Fibroblast of the conjunctiva (primary cell): ENCODE measurements at places on chromosomes 5 and 9.

- no peak for DNase-seq
These were observed 138.6 kb downstream of the PALM2AKAP2 start for GRCh38 chr9:109918339-109919163.

DNA sequence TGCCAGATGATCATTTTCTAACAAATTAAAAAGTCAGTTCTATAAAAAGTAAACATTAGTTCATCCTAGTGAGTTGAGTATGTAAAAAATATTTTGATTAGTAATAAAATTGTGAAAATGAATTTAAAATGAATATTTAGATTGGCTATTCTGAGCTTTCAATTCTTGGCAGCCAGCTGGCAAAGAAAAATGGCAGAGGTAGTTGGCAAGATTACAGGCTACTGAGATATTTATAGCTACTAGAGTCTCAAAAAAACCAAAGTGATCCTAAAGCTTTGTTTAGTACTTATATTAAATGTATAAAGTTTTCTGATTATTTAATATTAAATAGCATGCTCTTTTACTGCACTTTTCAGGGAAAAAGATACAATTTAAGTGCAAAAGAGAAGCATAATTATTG lies 25.0 kb downstream of the SGTB start:
- no peak for DNase-seq

DNA sequence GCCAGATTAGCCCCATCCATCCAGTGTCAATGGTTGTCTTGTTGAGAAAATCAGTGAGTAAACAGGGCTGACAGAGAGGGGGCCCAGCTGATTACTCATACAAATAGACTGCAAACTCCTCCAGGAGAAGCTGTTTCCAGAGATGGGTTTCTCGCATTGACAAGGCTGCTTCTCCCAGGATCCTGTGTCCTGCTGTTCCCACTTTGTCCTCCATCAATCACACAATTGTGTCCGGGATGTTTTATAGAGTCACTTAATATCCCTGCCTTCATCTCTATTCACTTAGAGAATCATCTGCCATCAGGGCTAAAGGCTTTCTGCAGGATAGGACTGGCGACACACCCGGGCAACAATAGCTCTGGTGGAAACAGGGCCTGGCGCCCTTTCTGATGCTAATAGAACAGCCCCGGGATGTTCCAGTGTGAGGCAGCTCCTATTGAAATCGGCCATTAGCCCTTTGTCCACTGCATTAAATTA lies 71.7 kb upstream of the TBCA start:
- no peak for DNase-seq

DNA sequence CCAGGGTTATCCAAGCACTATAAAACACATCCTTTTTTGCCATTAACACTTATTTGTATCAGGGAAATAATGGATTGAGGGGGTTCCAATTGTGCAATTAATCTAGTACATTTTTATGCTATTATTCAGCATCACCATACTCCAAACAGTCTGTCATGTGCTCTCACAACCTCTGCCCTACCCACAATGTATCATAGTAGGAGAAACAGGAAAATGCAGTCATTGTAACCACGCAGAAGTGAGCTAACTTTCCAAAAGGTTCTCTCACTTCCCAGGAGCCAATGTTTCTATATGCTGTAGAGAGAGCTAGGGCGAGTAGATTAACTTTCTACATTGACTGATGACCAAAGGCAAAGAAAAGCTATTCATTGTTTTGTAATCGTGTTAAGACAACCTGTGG lies 29.8 kb downstream of the DAB2 start:
- peak; percentile 38 for DNase-seq

GRCh38 chr5:152811988-152812387 lies 406.9 kb upstream of the NMUR2 start:
- no peak for DNase-seq

DNA sequence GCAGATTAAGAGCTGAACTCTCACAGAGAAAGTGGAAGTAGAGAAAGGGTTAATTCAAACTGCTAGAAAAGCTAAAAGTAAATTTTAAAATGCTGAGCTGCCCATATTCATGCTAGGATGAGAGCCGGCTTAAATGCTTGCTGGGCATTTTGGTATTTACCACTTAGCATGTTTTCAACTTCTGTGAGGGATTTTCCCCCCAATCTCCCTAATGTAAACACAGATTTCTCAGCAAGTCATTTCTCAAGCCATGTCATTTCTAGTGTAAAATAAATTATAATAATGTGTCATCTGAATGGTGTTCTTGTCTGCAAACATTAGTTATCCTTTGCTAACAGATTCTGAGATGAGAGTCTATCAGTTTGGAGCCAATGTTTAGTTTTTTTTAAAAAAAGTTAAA lies 22.3 kb downstream of the RPS23 start:
- DNase-seq = no peak

- DNase-seq = no peak
These were observed 70.5 kb upstream of the PTCH1 start for GRCh38 chr9:95587021-95587964.

DNA sequence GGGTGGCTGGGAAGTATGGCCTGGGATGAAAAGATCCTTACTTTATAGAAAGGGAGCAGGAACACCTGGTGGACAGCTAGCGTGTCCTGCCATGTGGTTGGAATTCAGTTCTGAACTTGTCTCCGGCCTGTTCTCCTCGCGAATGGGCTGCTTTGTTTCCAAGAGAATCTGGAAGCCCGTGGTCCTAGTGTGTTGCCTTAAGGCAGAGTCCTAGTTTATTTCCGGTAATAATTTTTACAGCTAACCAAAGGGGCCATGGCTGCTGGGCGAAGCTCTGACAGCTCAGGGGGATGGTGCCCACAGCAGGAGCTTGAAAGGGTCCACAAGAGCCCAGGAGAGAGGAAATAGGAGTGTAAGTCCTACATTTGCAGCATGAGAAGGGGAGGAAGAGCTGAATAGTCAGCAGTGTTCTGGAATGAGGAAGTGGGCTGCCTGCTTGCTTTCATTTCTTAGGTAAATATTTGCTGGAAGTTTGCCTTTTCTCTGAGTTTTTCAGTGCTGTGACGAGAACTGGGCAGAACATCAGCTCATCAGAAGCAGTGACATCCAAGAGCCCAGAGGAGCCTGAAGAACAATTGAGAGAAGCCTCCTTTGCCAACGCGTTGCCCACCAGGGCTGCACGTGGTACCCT lies 13.1 kb upstream of the IGFBPL1 start:
- DNase-seq = no peak

DNA sequence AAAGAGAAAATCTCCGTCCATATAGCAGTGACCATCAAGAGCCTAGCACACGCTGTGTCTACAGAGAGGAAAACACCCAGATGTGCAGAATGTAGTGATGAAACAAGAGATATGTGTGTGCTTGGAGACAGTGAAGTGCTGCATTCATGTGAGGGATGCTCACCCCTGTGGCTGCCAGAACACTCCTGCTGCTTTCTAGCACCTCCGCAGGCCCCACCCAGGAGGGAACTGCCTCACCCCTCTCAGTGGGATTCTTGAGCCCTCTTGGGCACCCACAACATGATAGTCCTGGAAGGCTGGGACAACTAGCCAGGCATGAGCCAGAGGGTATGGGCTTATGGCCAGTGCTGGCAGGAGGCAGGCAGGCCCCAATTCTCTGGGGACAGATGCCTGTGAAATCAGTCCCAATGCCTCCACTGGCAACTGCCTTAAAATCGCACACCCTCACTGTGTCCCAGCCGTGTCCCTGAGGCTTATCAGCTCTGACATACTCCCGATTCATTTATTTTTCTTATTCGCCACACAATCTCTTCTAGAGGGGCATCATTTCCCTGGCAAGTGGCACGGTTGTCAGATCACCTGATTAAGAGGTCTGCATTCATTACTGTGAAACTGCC lies 73.2 kb upstream of the FSTL4 start:
- DNase-seq = no peak

GRCh38 chr5:3954199-3954598 lies 358.6 kb downstream of the IRX1 start:
- no peak for DNase-seq

DNA sequence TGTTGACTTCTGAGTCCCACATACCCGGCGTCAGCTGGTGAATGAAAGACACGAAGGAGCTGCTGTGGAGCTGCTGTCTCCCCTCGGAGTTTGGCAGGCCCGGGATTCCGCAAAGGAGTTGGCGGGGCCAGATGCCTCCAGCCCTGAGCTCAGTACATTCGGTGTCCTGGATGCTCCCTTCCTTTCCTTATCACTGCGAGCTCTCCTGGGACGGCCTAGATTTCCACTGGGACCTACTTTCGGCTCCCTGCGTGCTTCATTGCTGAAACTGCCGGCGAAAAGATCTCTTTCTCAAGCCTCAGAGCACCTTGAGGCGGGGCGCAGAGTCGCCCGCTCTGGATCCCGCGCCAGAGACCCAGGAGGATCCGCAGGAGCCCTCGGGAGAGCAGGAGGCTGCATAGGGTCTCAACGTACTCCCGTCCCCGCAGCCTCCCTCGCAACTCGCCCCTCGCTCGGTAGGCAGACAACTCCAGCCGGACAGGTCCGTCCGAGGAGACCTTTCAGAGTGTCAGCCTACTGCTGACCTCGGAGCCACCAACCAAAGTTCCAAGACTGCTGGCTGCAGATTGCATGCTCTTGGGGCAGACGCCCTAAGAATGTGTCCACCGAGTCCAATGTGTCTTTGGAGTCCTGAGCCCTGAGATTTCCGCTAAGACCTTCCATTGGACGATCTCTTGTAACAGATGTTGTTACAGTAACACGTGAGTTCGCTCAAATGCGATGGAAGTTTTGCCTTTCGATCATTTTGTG lies 6.1 kb downstream of the ANXA2R start:
- no peak for DNase-seq

GRCh38 chr9:112796485-112796884 lies 45.9 kb downstream of the SNX30 start:
- DNase-seq = no peak

DNA sequence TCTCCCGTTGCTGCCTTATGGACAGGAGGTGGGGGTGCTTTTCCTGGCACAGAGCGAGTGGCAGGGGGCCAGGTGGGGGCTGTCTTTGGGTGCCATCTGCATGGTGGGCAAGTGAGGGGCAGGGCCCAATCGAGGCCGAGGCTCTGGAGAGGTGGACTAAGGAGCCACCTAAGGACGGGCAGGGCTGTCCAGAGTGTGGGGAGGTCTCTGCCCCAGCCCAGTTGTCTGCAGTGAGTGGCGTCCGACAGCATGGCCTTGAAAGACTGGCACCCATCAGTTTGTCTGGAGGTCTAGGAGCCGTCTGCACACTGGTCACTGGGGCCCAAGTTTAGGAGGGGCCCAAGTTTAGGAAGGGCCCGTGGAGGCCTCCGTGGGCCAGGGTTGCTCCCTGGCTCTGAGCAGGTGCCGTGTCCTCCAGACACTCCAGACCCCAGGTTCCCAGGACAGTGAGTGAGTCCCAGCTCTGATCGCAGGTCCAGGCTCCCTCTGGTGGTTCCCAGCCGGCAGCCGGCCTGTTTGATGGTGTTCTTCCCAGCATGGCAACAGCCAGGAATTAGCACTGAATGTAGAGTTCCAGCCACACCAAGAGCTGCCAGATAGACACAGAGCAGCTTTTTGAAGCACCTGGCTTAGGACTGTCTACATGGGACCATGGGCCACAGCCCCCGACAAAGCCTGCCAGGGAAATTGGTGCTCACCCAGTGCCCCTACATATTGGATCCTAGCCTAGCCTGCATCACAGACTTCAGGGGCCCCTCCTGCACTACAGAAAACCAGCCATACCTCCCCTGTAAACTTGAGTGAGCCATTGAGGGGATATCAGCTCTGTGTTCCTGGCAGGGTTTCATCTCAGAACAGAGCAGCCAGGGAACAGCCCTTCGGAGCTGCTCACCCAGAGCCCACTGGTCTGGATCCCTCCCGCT lies 120.9 kb downstream of the WNK2 start:
- DNase-seq = peak; percentile 30

DNA sequence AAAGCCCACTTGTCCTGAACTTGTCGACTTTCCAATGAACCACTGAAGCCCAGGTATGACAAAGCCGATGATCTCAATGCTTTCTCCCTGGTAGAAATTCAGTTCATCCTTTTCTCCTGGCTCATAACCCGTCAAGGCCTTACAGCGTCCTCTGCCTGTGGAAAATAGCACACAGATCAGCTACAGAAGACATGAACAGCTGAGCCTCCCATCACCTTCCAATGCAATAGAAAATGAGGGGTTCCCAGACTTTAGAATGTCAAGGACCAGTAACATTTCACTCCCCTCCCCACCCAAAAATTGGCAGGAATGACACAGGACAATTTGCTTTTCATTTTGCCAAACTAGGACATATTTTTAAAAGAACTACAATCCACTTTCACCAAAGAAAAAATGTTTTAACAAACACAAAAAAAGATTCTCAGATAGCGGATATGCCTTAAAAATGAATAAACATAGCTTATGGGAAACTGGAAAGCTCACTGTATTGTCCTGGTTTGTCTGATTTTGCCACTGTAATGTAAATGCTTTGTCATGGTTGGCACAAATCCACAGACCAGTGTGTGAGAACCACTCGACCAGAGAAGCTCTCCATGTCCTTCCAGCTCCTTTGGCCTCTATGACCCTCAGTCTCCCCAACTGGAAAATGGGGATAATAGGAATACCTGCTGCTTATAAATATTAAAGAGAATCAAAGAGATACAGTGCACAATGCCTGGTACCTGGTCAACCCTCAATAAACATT lies 24.4 kb downstream of the SH3TC2 start:
- DNase-seq = no peak

DNA sequence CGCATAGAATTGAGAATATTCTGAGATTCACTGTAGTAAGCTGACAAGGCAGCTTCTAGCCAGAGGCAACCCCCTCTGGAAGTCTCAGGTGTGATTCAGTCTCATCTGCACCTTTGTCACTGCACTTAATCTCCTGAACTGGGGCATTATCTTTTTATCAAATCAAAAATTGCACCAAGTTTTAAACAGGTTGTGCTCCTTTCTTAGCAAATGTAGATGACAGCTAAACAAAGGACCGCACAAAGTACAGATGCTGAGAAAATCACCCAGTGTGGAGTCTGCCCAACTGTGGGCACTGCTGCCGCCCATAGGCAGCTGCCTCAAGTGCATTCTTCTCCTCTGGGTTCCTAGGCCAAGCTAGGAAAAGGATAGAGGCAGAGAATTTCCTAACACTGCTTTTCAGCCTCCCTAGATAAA lies 51.1 kb downstream of the STARD4 start:
- DNase-seq = peak; percentile 14
